ENCODE measurements at places on chromosomes 3 and 15.

DNA sequence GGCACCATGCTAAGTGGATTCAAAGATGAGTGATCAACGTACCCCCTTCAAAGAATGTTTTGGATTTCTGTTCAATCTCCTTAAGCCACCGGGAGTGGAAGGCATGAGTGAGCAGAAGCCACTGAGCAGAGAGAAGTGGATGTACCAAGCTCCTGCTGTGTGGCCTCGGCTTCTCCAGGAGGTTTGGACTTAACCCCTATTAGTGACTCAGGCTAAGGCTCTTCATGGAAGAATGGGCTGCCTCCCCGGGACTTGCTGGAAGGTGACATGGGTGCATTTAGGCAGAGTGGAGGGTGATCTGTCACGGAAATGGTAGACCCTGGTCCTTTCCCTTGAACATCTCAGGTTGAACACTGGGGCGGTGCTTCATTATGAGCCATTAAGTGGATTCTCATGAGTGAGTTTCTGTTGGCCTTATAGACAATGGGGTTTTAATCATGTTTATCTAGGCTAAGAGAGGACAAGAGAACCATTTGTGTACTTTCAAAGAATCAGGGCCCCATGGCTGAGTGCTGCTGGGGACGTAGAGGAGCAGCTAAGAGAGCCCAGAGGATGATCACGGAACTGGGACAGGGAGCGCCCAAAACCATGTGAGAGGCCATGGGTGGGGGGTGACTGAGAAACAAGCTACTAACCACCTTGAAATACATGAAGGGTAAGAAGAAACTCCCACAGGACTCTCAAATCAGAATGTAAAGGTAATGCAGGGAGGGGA is 62.2 kb downstream of the HES1 start:
- no peak for DNase-seq

DNA sequence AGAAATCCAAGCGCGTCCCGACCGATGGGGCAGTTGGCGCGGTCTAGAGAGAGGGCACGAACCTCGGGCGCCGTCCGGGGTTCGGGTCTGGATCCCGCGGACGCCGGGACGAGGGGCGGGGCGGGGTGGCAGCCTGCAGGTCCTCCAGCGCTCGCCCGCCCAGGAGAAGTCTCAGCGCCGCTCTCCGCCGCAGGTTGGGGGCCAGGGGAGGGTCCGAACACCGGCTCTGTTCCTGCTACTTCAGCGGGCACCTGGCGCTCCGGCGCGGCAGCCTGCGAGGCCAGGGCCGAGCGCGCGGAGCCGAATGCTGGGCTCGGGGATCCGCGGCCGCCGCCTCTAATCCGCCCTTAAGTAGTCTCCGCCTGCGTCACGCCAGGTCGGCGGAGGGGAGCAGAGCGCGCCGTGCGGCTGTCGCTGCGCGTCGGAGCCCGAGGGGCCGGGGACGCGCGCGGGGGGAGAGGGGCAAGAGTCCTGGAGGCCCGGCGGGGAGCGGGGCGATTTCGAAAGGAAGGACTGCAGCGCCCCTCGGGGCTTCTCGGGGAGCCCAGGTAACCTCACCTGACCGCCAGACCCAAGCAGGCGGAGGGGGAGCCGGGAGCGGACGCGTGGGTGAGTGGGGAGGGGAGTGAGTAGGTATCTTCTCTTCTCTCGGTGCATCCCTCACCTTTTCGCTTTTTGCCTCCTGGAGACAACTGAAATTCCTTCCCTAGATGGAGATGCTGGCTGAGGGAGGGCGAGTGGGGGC is at the start of gene GJD2:
Gene GJD2, minus strand, starts transcription at position 325 of the 745 bp plus-strand sequence. CDS start 510 bp downstream, outside the sequence.
- no peak for DNase-seq

- DNase-seq: no peak
Measured at GRCh38 chr3:177141899-177142646, 55.2 kb downstream of the TBL1XR1 start.

- no peak for DNase-seq
Measured at GRCh38 chr3:70393881-70394612, 81.6 kb upstream of the MDFIC2 start.

DNA sequence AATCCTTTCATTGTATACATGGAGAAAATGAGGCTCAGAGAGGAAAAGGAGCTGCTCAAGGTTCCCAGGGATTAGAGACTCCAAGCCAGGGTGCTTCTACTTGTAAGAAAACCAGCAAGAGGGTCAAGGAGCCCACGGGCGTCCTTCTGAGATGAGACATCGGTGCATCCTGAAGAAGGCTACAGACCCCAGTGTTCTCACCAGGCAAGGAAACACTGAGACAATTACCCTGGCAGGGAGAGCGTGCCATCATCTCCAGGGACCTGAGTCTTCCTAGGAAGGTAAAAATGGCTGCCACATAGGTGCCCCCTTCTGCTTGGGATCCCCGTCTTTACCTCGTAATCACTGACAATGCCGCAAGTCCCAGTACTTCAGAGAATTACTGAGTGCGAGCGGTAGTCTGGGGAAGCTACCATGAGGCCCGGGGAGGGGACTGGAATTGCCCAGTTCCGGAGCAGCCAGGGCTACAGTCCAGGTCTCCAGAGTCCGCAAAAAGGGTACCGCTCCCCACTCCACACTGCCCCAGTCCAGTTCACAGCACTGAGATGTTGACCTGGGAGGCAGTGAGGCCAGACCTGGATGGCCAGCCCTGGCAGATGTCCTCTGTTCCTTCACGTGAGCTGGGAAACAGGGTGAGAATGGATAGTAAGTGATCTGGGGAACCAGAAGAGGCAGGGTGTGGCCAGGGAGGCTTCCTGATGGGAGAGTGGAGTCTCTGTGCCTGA is 164.7 kb upstream of the SMAD3 start:
- DNase-seq: no peak

GRCh38 chr3:73350996-73351395 is 273.7 kb downstream of the PDZRN3 start:
- DNase-seq: no peak
